ENCODE measurements at places on chromosomes 7 and 10. TPM values are rescaled to one million over a fixed set of nuclear protein-coding genes. Genes with fewer than 3 reads are reported as not detected.

DNA sequence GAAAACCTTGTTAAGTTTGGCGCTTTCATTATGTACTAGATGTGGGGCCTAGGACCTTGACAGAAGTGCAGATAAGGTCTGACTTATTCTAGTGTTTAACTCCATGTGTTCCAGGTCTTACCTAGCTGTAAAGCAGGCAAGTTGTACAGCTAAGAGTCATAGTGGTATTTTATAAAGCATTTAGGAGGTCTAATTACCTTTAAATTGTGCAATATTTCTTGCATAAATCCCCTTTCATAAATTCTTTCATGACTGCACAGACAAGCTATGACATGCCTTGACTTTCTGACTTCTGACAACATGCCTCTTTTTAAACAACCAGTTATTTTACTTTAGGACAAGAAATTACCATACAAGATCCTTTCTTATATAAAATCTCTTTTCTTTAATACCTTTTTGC lies 151.6 kb upstream of the VSTM2A start:
- no peak for DNase-seq

- peak; percentile 55 for DNase-seq
Measured at GRCh38 chr10:84291384-84291783, 37.0 kb upstream of the CCSER2 start.

GRCh38 chr7:117995850-117996650 lies 122.8 kb upstream of the CTTNBP2 start:
- no peak for DNase-seq

DNA sequence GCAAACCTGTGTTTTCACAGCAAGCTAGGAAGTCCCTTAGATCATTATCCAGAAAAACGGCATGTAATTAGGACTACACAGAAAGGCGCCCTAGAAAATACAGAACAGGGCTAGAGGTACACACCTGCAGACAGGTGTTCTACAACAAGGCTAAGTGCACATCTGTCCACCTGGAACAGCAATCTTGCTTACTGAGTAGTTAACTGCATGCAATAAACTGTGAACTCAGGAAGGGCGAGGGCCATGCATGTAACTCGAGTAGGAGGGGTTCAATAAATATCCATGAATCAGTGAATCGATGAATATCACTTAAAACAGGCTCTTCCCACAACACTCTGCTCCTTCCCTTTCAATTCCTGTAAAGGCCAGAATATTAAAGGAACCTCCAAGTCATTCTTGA lies 22.0 kb downstream of the FAM171A1 start:
- DNase-seq = no peak

- no peak for DNase-seq
Measured at GRCh38 chr7:117041822-117042221, 88.5 kb downstream of the ST7 start.

GRCh38 chr7:122166275-122166674 lies 22.2 kb upstream of the AASS start:
- DNase-seq = no peak

DNA sequence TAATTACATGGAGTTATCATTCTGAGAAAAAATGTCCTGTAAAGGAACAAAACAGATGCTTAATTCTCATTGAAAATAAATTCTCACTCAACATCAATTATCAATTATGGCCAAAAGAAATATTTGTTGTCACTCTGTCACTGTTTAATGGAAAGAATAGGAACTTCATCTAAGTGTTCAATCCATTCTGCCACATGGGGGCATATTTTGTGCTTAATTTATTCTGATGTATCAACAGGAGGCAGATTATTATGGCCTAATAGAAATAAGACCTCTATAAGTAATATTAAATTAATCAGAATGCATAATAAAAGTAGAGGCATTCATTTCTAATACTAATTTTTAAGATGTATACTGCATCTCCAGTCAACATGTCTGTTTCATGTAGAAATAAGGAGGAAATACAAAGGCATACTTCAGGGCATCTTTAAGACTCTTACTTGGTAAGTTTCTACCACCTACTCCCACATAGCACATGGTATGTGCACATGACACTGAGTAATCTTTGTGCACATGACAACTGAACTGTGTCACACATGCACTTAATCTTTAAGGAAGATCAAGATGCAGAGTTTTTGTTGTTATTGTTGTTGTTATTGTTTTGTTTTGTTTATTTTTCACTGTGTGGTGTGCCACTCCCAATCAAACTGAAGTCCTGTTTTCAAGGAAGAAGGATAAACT lies 420.4 kb upstream of the SEMA3A start:
- peak; percentile 44 for DNase-seq

DNA sequence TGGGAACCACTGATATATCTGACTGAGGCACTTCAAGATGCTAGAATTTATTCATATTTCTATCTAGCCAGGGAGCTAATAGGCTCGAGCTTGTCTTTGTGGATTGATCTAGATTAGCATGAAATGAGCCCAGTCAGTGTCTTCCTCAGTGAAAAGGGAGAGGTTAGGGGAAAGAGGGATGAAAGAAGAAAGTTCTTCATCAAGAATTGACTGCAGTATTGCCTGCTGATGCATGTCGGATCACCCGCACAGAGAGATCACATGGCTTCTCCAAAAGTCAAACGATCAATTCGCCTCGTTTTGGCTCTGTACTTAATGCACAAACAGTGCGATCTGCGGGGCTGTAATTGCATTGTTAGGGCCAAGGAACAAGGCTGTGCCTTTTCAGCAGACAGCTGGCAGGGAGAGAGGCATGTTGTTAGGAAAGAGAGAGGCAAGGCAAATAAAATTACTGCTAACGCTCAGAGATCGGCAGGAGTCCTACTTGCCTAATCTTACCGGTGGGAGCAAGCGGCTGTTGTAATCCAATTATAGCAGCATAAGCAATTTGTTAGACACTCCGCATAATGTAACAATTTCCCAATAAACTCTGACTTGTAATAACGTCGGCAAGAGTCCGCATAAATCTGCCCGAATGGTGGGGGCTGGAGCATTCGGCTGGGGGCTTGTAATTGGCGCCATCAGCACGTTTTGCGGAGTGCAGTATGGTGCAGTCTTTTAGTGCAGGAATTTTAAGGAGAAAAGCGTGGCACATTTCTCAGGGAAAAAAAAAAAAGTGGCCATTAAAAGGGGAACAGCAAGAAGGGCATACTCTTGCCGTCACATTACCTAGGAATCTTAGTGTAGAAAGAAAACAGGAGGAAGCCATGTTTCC lies 102.1 kb downstream of the POLL start:
- no peak for DNase-seq

DNA sequence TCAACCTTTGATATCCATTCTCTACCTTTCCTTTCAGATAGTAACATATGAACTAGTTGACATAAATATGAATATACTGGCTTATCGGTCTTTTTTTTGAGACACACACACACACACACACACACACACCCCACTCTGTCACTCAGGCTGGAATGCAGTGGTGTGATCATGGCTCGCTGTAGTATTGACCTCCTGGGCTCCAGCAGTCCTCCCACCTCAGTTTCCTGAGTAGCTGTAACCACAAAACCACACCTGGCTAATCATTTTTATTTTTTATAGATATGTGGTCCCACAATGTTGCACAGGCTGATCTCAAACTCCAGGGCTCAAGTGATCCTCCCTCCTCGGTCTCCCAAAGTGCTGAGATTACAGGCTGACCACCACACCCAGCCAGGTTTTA lies 14.2 kb upstream of the NT5C3A start:
- no peak for DNase-seq

- DNase-seq = no peak
Measured at GRCh38 chr7:67590649-67591048, 594.0 kb downstream of the TYW1 start.

- peak; percentile 79 for DNase-seq
Measured at GRCh38 chr10:18005781-18006456, 54.2 kb downstream of the SLC39A12 start.

DNA sequence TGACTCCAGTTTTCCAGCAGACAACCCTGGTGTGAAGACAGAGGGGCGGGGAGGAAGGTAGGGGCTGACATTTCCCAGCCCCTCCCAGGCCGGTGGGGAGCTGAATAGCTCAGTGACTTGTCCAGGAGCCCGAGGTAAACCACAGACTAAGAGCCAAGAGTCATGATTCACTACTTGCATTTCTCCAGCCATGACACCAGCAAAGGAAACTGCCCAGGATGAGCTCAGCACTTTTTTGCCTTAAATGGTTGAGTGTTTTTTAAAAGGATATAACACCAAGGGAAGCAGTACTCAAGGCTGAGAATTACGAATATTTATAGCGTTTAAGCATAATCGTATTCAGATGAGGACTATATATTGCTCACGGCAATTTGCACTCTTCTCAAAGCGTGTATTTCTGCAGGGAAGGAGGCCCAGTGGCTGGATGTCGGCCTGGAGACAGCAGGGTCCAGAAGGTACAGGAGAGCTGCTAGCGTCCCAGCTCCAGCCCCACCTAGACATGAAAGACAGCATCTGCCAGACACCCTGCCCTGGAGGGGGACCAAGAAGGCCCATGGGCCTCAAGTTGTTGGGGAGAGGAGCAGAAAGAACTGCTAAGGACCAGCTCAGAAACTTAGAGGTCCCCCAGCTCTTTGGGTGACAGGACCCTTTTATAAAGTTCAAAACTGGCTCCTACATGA lies 141.4 kb downstream of the GRID1 start:
- no peak for DNase-seq

- no peak for DNase-seq
Measured at GRCh38 chr10:85457191-85457590, 909.4 kb downstream of the GRID1 start.

DNA sequence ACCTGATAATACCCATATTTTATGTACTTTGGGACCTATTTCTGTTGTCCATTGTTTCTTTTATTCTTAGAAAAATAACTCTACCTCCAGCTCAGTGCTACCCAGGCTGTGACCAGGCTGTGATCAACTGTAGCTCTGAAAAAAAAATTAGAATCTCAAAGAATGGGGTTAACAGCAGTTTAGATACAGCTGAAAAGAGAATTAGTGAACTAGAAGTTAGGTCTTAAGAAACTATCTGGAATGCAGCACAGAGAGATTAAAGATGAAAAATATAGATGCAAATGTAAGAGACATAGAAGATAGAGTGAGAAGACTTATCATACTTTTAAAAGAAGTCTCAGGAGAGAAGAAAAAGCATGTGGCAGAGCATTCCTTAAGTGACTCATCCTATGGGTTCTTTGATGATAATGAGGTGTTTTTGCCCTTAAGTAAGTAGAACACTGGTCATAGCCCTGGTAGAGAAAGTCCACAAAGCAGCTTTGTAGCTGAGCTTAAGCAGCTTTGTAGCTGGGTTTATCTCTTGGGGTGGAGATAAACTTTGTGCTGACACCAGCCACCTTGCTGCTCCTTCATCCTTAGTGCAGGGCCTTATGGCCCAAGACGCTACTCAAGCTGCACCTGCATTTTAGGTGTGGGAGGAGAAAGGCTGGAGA lies 27.3 kb upstream of the SFRP5 start:
- DNase-seq = no peak

DNA sequence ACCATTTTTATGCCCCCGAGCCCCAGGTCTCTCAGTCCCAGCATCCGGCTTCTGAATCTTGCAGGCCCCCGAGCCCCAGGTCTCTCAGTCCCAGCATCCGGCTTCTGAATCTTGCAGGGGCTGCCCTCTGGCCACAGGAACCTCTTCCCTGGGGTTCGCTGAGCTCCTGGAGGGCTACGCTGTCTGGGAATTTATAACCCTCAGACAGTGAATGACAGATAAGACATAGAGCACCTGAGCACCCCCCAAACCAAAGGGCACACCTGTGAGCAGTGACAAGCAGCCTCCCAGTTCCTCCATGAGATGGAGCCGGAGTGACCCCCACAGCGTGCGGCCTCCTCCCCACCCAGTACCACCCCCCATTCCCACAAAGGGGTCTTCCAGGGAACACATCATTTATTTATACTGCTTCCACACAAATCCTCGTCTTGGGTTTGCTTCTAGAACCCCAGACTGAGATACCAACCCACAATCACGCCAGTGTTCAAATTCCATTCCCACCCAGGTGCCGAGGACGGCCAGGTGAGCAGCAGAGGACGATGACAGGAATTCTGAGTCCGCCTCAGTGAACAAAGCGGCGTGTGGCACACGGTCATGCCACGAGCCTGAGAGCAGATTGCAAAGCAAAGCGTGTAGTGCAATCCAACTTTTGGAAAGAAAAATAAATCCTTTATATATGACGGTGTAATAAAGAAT lies 57.7 kb upstream of the FAM20C start:
- no peak for DNase-seq

DNA sequence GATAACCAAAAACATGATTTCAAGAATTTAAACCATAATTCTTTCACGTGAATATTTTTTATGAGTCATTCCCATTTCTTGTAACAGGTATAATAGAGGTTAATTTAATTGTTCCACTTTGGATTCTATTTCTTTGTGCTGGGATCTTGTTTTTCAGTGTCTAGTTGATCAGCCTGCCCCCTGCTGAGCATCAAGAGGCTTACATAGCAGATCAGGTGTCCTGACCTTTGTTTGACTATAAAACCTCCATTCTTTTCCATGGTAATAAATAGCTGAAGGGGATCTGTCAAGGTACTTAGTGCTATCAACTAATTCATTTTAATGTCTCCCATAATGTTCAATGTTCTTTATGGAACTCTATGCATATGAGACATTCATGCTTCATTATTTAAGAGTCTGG lies 4.9 kb downstream of the COL17A1 start:
- peak; percentile 45 for DNase-seq

DNA sequence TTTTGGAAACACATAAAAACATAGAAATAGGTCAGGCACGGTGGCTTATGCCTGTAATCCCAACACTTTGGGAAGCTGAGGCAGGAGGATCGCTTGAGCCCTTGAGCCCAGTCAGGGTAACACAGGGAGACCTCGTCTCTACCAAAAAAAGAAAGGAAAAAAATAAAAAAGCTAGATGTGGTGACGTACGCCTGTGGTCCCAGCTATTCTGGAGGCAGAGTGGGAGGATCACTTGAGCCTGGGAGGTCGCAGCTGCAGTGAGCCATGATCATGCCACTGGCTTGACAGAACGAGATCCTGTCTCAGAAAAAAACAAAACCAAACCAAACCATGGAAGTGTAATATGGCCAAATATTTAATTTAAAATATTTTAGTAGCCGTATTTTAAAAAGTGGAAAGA lies 55.6 kb downstream of the MCU start:
- DNase-seq = no peak

GRCh38 chr7:75968561-75969001 lies 25.8 kb downstream of the TMEM120A start:
- DNase-seq = no peak

DNA sequence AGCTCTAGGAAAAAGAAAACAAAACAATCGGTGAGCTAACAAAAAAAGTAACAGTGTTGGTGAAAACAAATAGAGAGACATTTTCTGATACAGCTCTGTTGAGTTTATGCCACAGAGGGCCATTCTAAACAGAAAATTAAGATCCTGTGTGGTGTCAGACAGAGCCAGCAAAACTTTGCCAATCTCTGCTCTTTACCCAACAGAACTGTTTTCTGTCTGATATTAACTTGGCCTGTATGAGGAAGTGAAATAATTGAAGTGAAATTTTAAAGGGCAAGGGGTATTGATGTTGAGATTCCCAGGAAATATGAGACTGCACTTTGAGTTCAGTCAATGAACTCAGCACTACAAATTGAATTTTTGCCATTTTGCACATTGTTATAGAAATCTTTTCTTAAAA lies 101.0 kb downstream of the AOAH start:
- no peak for DNase-seq

Gene BLVRA
- 34.5 TPM for total RNA-seq

Gene RADIL
- total RNA-seq = 2.5 TPM

Gene COL28A1
- not detected for total RNA-seq

Gene ZNF25
- total RNA-seq = 5.2 TPM

Gene CFAP43
- not detected for total RNA-seq

Gene CPA2
- not detected for total RNA-seq

Gene CDNF
- total RNA-seq = 0.99 TPM
